ENCODE measurements at places on chromosomes 1 and 21. TPM values are rescaled to one million over a fixed set of nuclear protein-coding genes. Genes with fewer than 3 reads are reported as not detected.

The SH2D1B gene
- total RNA-seq, result not detected

The SLC22A15 gene
- 28.6 TPM for total RNA-seq

The CD52 gene
- not detected for total RNA-seq

The RIPPLY3 gene
- 0.23 TPM for total RNA-seq

The MX2 gene
- 1.2 TPM for total RNA-seq

The TFF3 gene
- total RNA-seq, result not detected

The GPR61 gene
- 17.8 TPM for total RNA-seq

The PDC gene
- not detected for total RNA-seq

The WDR4 gene
- 12.7 TPM for total RNA-seq

The NOS1AP gene
- total RNA-seq, result 7.6 TPM

The NGF gene
- total RNA-seq, result 2.1 TPM

The C1orf21 gene
- 25.8 TPM for total RNA-seq

The SIM2 gene
- 0.46 TPM for total RNA-seq

The ECM1 gene
- total RNA-seq, result 1.6 TPM

The PDZK1 gene
- 1.8 TPM for total RNA-seq

The TSPAN1 gene
- 0.46 TPM for total RNA-seq

The MPL gene
- total RNA-seq, result 0.23 TPM

The AK5 gene
- 64.4 TPM for total RNA-seq

The SEC16B gene
- 1.2 TPM for total RNA-seq

The SFN gene
- total RNA-seq, result not detected
